ENCODE measurements at places on chromosomes 6 and 20.

- no peak for DNase-seq
These were observed 21.6 kb downstream of the STX7 start for GRCh38 chr6:132491303-132491702.

DNA sequence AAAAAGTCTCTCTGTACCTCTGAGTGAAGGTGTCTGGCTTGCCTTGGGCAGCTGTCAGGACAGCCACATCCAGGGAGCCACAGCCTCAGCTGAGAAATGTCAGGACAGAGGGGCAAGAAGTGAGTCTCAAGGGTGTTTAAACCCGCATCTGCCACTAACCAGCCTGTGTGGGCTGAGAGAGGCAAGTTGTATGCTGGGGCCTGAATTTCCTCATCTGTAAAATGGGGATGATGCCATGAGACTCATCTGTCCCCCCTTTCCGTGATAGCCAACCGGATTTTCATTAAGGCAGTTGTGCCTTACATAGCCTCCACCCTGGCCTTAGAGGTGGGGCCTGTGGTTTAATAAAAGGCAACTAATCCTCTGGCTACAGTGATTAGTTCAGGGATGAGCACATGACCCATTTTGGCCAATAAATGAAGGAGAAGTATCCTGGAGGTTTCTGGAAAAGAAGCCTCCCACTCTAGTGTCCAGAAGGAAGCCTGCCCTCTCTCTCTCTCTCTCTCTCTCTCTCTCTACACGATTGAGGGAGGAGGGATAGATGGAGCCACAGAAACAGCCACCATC lies 79.3 kb downstream of the BMP7 start:
- DNase-seq, result no peak

GRCh38 chr20:41293269-41294037 lies 24.1 kb downstream of the ZHX3 start:
- no peak for DNase-seq

- no peak for DNase-seq
These were observed 8.1 kb upstream of the CSE1L start for GRCh38 chr20:49037962-49038387.

- DNase-seq, result no peak
These were observed 260.4 kb downstream of the PTPRK start for GRCh38 chr6:128259730-128260685.

DNA sequence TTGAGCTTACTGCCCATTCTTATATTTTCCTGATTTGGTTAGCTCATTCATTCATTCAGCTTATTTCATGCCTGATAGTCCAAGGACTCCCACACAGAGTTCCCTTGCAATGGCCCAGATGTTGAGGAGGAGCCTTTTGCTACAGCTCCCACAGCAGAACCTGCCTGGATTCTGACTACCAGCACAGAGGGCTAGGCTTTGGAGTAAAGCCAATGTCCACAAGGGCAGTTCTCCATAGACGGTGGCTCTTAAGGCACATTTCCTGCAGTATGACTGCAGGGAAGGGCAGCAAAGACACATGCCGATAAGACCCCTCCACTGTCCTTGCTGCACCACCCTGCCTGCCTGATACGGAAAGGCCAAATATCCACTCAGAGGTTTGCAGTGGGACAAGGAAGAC lies 112.3 kb upstream of the SYNDIG1 start:
- DNase-seq, result no peak

GRCh38 chr6:146775220-146775619 lies 176.4 kb downstream of the ADGB start:
- DNase-seq, result no peak

GRCh38 chr6:2134554-2134953 lies 110.9 kb downstream of the GMDS start:
- DNase-seq, result no peak

DNA sequence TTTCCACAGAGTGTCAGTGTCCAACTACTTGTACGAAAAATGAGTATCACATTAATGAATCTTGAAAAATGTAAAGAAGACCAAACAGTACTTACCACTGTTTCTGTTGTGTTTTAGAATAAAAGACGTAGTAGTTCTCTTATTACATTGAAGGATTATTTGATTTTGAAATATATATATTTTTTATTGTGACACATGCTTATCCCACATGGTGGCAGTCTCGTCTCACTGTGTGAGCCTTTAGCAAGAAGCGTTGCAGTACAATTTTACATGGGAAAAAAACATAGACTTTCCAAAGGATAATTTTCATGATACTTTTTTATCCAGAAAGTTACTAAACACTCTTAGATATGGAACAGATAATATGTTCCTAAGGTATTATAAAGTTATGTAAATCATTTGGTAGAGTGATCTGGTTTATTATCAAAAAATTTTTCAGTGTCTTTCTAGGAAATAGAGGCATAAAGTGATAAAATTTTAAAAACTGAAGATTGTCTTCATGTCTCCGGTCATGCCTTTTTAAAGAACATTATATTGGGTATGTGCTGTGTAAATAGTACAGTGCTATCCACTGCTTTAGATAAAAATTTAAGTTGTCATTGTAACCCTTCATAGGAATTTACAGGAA lies 117.5 kb upstream of the SAMD5 start:
- DNase-seq, result no peak

DNA sequence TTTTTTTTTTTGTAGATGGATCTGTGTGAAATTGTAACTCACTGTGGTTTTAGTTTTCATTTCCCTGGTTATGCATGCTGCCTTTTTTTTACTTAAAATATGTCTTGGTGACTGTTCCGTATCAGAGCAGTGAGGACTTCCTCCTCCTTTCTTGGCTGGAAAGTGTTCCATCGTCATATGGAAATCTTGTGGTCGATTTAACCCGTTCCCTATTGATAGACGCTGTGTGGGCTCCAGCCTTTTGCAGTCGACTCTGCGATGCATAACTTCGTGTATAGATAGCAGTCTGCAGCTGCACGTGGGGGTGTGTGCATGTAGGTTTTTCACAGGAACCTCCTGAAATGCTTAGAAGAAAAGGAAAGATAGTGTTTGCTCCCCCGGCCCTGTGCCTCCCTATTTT lies 28.1 kb upstream of the PNPLA1 start:
- no peak for DNase-seq

- DNase-seq, result no peak
These were observed 25.1 kb downstream of the IL20RA start for GRCh38 chr6:137019476-137020272.

- no peak for DNase-seq
These were observed 57.2 kb downstream of the CNKSR3 start for GRCh38 chr6:154453329-154453728.

GRCh38 chr6:5968817-5969734 lies 37.6 kb downstream of the NRN1 start:
- no peak for DNase-seq

- peak; percentile 93 for DNase-seq
These were observed at the start of gene FBXO9 for GRCh38 chr6:53065266-53066076. Gene FBXO9, plus strand, starts transcription at chr6:53065404. Its CDS starts 386 bp downstream, at chr6:53065790.

GRCh38 chr6:8229915-8230756 lies 127.8 kb upstream of the EEF1E1 start:
- no peak for DNase-seq

DNA sequence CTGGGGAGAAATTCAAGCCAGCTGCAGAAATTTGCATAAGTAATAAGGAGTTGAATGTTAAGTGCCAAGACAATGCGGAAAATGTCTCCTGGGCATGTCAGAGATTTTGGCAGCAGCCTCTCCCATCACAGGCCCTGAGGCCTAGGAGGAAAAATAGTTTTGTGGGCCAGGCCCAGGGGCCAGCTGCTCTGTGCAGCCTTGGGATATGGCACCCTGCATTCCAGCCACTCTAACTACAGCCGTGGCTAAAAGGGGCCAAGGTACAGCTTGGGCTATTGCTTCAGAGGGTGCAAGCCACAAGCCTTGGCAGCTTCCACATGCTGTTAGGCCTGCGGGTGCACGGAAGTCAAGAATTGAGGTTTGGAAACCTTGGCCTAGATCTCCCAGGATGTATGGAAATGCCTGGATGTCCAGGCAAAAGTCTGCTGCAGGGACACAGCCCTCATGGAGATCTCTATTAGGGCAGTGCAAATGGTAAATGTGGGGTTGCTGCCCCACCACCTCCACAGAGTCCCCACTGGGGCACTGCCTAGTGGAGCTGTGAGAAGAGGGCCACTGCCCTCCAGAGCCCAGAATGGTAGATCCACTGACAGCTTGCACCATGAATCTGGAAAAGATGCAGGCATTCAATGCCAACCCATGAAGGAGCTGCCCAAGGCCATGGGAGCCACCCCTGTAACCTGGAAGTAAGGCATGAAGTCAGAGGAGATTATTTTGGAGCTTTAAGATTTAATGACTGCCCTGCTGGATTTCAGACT lies 126.5 kb downstream of the DTNBP1 start:
- DNase-seq, result no peak

GRCh38 chr6:90190752-90191395 lies 105.8 kb downstream of the BACH2 start:
- no peak for DNase-seq

GRCh38 chr6:126134491-126134890 lies 148.2 kb downstream of the TRMT11 start:
- DNase-seq, result no peak

DNA sequence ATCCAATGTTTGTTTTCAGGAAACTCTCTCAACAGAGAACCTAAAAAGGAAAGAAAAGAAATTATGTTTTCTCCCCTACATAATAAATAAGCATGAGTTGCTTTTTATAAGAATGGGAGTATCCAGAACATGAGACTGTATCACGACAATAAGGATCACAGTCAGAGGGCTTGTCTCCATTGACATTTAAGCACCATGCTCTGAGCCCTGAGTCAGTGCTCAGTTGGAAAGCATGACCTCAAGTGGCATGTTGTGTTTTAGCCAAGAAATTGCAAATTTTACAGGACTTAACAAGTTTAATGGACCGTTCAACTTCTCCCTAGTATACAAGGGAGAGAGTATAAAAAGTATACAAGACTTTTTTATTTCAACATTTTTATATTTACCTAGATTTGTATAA lies 431.6 kb downstream of the GJA1 start:
- no peak for DNase-seq

GRCh38 chr6:134623401-134623800 lies 305.5 kb upstream of the SGK1 start:
- DNase-seq, result no peak

DNA sequence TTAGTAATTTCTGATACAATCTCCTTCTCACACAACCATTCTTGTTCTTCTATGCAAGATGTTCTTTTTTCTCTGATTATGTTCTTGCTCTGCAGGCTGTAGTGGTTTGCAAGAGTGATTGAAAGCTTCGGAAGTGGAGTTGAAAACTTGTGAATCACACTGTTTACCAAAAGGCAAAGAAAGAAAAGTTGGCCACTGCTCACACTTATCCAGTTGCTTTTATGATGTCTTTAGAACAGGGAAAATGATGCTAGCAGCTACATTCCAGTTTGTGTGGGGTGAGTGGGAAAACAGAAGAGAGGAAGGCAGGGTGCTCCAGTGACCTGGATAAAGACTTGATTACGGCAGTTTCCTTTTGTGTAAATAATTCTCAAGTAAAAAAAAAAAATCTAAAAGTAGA lies 583.3 kb downstream of the TENT5A start:
- DNase-seq, result no peak

- DNase-seq, result no peak
These were observed 147.5 kb downstream of the FLRT3 start for GRCh38 chr20:14189794-14190402.

GRCh38 chr6:10395171-10395703 lies 19.6 kb downstream of the TFAP2A start:
- no peak for DNase-seq

GRCh38 chr6:112701201-112701600 lies 354.1 kb downstream of the RFPL4B start:
- no peak for DNase-seq

- no peak for DNase-seq
These were observed 180.9 kb downstream of the ARID1B start for GRCh38 chr6:156957931-156958547.

GRCh38 chr20:59605601-59606364 lies 1.4 kb downstream of the PHACTR3 start:
- DNase-seq, result no peak

DNA sequence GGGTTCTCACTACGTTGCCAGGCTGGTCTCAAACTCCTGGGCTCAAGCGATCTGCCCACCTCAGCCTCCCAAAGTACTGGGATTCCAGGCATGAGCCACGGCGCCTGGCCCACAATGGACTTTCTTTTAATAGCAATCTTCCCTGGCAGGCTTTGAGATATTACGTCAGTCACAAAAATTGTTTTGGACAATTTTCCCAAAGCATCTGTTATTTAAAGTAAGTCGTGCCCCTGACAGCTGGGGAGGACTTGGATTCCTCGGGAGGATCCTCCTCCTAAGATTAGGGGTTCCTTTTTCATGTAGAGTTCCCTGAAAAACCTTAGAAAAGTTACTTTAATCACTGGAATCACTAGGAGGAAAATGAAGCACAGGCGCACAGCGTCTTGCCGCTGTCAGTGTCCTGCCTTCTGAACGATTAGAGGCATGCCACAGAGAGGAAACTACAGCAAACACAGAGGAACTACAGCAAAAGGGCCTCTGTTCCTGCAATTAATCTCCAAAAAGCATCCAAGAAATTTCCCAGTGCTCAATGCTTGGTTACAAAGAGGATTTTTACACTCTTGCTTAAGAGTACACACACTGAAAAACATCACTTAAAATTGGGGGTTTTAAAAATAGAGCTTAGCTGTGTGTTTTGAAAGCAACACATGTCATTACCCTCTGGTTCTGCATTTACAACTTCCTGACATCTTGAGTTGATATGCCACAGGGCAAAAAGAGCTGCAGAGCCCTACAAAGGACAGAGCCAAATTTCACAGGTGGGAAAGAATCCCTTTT lies 4.5 kb downstream of the ACSS1 start:
- DNase-seq, result no peak

DNA sequence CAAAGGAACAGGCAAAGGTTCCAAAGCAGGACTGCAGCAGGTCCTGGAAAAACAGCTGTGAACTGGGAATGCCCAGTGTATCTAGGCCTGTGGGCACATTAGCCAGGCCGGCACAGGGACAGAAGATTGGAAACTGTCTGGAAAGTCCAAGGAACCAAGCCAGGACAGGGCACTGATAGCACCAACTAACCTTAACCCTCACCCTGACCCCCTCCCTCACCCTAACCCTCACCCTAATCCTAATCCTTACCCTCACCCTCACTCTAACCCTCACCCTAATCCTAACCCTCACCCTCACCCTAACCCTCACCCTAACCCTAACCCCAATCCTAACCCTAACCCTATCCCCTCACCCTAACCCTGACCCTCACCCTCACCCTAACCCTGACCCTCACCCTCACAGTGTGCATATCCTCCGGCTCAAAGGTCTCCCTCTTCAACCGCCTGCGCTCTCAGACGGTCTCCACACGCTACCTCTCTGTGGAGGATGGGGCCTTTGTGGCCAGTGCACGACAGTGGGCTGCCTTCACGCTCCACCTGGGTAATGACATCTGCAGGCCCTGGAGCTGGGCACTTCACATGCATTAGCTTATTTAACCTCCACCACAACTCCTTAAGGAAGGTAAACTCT lies 5.1 kb upstream of the MATN4 start:
- no peak for DNase-seq

All from stimulated activated effector memory CD8-positive, alpha-beta T cell treated with anti-CD3 and anti-CD28 coated beads, Interleukin-12 subunit alpha, Interleukin-12 subunit beta, amount 100 ng/mL, for 72 hours (primary cell).